A549 (cell line): ENCODE measurements at places on chromosomes 6 and 20.

DNA sequence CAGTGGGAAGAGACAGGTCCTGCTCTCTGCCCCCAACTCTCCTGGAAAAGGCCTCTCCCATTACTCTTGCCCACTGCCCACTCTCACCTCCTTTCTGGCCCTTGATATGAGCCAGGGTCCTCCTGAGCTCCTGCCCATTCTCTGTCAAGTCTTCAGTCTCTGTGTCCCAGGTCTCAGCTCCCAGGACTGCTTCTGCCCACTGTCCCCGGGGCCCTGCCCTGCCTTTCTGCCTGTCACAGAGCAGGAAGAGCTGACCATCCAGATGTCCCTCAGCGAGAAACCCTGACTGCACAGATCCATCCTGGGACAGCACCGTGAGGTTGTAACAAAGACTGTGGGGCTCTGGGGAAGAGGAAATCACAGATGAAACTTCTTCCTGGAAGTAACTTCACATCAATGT, 22.2 kb downstream of the HLA-F start:
- DNase-seq, result no peak

DNA sequence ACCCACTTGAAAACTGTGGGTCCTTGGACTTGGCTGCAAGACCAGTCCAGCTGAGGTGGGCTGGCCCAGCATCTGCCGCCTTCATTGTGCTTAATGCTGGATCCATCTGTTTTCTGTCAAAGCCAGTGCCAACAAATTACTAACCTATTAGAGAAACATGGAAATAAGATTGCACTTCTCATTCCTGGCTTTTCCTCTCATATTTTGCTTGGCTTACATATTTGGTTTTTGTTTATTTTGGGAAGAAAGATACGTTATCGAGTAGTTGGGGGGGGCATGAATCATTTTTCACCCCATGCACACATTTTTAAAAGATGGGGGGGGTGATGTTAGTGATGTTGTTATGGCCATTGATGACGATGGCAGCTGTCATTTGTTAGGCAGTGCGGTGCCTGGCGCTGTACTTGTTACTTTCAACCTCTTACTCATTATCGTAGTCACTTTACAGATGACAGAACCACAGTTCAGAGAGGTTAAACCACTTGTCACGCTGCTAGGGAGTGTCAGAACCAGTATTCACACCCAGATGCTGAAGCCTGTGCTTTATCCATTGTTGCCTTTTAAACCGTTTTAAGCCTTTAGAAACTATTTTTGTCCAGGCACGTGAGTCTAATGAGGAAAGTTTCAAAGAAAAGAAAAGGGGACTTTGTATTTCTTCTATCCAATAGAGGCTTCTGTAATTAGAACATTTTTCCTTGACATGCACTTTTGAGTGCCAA, 180.0 kb downstream of the TMEM242 start:
- DNase-seq, result no peak

DNA sequence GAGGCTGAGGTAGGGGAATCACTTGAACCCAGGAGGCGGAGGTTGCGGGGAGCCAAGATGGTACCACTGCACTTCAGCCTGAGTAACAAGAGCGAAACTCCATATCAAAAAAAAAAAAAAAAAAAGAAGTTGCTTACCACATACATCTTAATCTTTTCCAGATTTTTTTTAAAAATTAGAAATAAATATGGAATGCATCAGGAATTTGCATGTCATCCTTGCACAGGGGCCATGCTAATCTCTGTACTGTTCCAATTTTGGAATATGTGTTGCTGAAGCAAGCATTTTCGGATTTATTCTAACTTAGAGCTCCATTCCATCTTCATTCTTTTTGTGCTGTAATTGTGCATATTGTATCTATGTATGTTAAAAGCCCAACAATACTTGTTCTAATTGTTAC, 62.5 kb downstream of the TRPC4AP start:
- DNase-seq, result no peak

GRCh38 chr20:38680500-38681306, 43.6 kb upstream of the SLC32A1 start:
- no peak for DNase-seq

GRCh38 chr6:24145690-24146131, 19.7 kb downstream of the NRSN1 start:
- no peak for DNase-seq

- DNase-seq, result no peak
Observed at GRCh38 chr6:114430534-114431124, 87.8 kb upstream of the HS3ST5 start.

DNA sequence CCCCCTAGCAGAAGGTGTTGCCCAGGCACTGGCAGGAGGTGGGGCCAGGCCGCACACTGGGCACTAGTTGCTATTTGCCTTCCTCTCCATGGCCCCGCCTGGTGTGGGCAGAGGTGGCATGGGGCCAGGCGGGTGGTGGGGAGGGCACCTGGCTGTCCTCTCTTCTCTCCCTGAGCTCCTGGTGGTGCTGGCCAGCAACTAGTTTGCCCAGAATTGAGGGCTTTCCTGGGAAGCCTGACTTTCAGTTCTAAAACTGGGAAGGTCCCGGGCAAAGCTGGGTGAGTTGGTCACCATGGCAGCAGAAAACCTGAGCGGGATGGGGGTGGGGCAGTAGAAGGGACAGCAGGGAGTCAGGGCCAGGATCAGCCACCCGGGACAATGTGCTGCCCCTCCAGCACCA, 48.2 kb downstream of the RBM38 start:
- peak; percentile 29 for DNase-seq

DNA sequence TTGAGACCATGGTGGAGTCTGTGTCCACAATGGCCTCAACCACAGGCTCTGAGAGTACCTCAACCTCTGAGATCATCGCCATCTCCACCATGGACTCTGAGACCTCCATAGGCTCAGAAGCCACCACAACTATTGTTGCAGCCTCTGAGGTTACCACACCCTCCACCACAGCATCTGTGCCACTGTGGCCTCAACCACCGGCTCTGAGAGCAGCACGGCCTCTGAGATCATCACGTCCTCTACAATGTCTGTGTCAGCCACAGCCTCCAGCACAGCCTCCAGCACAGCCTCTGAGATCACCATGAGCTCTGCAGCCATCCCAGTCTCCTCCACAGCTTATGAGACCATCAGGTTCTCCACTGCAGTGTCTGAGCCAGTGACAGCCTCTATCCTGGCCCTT, 19.4 kb upstream of the MUC21 start:
- no peak for DNase-seq

DNA sequence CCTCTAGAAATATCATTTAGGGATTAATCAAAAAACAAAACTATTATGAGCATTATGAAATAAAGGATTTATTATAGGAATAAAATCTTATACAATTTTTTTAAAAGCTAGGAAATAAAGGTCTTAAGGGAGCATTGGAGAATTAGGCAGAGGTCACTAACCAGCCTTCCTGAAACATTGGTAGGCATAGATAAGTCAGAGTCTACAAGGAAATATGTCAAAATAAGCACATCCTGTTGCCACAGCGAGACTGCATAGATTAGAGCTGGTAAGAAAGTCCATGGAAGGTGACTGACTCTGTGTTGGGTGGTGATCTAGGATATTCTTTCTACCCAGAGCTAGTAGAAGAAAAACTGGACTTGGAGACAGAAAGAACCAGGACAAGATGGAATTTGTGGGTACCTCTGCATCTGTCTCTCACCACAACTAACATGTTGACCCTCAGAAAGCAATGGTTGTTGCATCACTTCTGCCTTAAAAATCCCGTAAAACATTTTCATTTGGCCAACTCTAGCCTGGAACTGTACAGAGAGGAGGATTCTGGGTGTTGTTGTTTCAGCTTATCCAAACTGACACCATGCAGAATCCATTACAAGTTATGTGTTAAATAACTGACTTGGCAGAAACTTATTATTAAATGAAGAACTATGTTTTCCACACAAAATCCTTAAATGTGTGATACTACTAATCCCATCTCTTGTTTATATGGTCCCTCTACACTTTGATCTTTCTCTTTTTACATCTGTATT, 77.1 kb downstream of the FBXO5 start:
- DNase-seq, result no peak

GRCh38 chr6:159395609-159396008, 226.4 kb downstream of the FNDC1 start:
- DNase-seq, result no peak

DNA sequence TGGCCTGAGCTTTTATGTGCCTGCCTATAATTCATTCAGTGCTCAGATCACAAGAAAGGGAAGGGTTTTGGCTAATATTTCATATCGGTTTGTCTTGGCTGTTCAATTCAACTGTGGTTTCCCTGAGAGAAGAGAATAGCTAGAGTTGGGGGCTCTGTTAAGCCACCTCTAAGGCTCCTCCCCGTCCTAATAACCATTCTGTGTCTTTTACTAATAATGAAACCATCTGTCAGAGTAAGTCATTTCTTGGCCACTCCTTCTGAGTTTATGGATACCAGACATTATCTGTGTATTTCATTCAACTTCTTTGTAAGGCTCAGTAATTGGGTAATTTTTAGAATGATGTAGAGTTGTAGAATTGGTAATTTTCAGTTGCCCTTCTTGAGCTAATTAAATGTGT, 5.2 kb downstream of the STX11 start:
- no peak for DNase-seq

GRCh38 chr6:10884245-10884972, 2.4 kb upstream of the SYCP2L start:
- no peak for DNase-seq

GRCh38 chr6:20687494-20687893, 153.2 kb downstream of the CDKAL1 start:
- DNase-seq, result no peak
